ENCODE measurements at places on chromosomes 16 and 17. TPM values are rescaled to one million over a fixed set of nuclear protein-coding genes. Genes with fewer than 3 reads are reported as not detected.

DNA sequence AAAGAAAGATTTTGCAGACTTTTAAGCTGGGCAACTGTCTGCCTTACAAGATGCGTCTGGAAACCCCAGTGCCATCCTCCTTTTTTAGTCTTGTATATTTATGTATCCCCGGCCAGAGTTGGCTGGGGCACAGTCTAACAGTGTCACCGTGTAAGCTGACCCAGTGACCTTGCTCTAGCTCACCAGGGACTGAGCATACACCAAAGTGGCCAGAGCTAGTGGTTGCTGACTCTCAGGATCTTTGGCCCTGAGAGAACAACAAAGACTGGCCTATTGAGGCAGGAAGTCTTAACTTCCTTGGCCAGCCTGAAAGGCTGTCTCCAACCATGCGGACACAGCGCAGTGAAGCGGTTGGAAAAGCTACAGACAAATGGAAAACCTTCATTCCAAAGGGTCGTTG lies 745.2 kb downstream of the WWOX start:
- peak; percentile 49 for DNase-seq
- H3K4me3 ChIP-seq: no peak overlapping the region
- H3K27me3 ChIP-seq: no peaks in the 10 kb centered on the region
- H3K36me3 ChIP-seq: no peaks in the 10 kb centered on the region
- H3K4me1 ChIP-seq: no peaks in the 10 kb centered on the region

DNA sequence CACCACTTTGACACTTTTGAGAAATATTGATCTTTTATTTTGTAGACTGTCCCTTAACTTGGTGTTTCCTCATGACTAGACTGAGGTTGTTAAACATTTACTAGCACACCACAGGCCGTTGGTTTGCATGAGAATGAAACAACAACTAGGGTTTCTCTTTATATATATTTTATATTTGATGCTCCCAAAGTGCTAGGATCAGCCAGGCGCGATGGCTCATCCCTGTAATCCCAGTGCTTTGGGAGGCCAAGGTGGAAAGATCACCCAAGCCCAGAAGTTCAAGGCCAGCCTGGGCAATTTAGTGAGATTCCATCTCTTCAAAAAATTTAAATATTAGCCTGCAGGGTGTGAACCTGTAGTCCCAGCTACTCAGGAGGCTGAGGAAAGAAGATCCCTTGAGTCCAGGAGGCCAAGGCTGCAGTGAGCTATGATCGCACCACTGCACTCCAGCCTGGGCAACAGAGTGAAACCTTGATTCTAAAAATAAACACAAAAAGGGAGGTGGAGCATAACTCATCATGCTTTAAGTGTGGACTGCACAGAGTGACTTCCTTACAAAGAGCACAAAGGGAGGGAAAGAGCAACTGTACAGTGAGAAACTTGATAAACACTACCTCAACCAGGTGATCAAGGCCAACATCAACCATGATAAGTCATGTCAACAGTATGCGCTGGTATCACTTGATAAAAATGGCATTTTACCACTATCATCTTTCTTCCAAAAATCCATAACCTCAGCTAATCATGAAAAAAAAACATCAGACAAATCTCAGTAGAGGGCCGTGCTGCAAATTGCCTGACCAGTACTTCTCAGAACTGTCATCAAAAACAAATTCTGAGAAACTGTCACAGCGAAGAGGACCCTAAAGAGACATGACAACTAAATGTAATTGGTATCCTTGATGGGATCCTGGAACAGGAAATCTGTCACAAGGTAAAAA lies 72.8 kb upstream of the ATF7IP2 start:
- H3K27ac ChIP-seq: peak overlapping the region; percentile 51
- no peaks in the 10 kb centered on the region for H3K27me3 ChIP-seq
- H3K4me1 ChIP-seq: no peaks in the 10 kb centered on the region

DNA sequence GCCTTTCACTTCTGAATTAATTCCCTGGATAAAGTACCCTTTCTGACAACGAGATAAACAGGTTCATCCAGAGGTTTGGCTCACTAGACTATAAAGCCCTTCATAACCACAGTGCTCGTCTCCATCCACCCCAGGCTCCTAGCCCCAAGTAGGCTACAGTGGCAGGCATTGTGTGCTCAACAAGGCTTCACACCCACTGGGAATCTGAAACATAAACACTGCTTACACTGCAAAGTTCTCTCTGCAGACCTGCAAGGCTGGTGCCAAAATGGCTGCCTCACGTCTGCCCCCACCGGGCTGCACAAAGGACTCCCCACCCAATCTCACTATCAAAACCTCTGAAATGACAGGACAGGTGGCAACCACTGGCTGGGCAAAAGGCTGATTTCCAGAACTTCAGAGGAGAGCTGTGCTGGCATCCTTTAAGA lies 5.1 kb upstream of the HLF start:
- no peak overlapping the region for H3K4me3 ChIP-seq
- H3K27me3 ChIP-seq: no peaks in the 10 kb centered on the region
- no peaks in the 10 kb centered on the region for H3K36me3 ChIP-seq
- H3K27ac ChIP-seq: no peak overlapping the region
- no peak for DNase-seq
- peaks cover 8% of the 10 kb centered on the region for H3K4me1 ChIP-seq

- H3K27me3 ChIP-seq: no peaks in the 10 kb centered on the region
- no peak for DNase-seq
- H3K36me3 ChIP-seq: no peaks in the 10 kb centered on the region
- no peak overlapping the region for H3K4me3 ChIP-seq
- H3K27ac ChIP-seq: no peak overlapping the region
- H3K4me1 ChIP-seq: no peaks in the 10 kb centered on the region
These were observed 15.5 kb downstream of the RMI2 start for GRCh38 chr16:11360641-11361373.

GRCh38 chr17:40870136-40870535 lies 3.1 kb upstream of the KRT12 start:
- H3K4me1 ChIP-seq: no peaks in the 10 kb centered on the region
- no peaks in the 10 kb centered on the region for H3K36me3 ChIP-seq
- no peak for DNase-seq
- no peak overlapping the region for H3K4me3 ChIP-seq

- H3K36me3 ChIP-seq: no peaks in the 10 kb centered on the region
- peaks cover 80% of the 10 kb centered on the region for H3K4me1 ChIP-seq
- no peaks in the 10 kb centered on the region for H3K27me3 ChIP-seq
- H3K4me3 ChIP-seq: no peak overlapping the region
- peak overlapping the region; percentile 94 for H3K27ac ChIP-seq
- peak; percentile 91 for DNase-seq
These were observed 35.6 kb downstream of the YPEL2 start for GRCh38 chr17:59366773-59367656.

DNA sequence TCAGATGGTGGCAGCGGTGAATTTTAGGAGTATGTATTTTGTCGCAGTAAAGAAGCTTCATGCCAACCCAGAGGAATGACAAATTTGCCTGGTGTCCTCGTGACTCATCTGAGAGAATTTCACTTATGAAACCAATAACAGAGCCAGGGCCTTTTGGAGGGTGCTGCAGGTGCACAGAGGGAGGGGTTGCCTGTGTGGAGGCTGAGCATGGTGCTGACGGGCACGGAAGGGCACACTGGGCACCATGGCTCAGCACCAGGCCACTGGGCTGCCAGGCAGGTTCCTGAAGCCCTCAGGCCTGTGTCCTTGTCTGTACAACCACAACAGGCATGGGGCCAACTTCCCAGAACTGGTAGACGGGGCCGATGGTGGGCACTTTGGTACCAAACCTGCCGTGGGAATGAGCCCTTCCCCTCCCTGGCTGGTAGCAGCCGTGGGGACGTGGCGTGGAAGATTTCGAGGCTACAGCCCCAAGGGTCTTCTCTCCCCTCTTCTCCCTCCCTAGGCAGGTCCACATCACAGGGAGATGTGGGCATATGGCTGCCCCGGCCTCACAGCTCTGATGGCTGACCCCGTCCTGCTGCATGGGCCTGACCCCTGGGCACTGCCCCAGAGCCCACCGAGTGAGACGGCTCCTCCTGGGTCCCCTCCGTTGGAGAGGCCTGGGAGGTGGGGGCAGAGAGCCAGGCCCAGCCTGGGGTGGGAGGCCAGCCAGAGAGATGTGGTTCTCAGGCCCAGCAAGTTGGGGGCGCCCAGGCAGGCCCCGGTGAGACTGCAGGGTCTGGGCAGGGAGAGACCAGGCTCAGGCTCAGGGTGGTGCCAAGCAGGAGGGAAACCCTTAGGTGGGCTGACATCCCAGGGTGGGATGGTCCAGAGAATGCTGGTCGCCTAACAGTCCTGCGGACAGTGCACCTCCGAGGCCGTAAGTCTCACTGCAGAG lies 30.2 kb upstream of the ZNF469 start:
- no peaks in the 10 kb centered on the region for H3K36me3 ChIP-seq
- H3K27ac ChIP-seq: no peak overlapping the region
- no peak overlapping the region for H3K4me3 ChIP-seq
- H3K4me1 ChIP-seq: no peaks in the 10 kb centered on the region
- DNase-seq: no peak

GRCh38 chr17:66508896-66509844 lies 206.8 kb downstream of the PRKCA start:
- H3K36me3 ChIP-seq: no peaks in the 10 kb centered on the region
- H3K27me3 ChIP-seq: no peaks in the 10 kb centered on the region
- H3K4me3 ChIP-seq: no peak overlapping the region
- H3K27ac ChIP-seq: no peak overlapping the region
- no peaks in the 10 kb centered on the region for H3K4me1 ChIP-seq
- DNase-seq: peak; percentile 70

Gene EME2
- total RNA-seq: 5.4 TPM

Gene ZG16
- total RNA-seq: 1.6 TPM
